ENCODE measurements at places on chromosomes 4 and X.

- DNase-seq, result peak; percentile 55
These were observed 164.4 kb downstream of the QDPR start for GRCh38 chr4:17347445-17347844.

GRCh38 chr4:156775813-156776212, 195.8 kb downstream of the PDGFC start:
- no peak for DNase-seq

GRCh38 chr4:142480244-142480643, 365.9 kb downstream of the INPP4B start:
- no peak for DNase-seq

DNA sequence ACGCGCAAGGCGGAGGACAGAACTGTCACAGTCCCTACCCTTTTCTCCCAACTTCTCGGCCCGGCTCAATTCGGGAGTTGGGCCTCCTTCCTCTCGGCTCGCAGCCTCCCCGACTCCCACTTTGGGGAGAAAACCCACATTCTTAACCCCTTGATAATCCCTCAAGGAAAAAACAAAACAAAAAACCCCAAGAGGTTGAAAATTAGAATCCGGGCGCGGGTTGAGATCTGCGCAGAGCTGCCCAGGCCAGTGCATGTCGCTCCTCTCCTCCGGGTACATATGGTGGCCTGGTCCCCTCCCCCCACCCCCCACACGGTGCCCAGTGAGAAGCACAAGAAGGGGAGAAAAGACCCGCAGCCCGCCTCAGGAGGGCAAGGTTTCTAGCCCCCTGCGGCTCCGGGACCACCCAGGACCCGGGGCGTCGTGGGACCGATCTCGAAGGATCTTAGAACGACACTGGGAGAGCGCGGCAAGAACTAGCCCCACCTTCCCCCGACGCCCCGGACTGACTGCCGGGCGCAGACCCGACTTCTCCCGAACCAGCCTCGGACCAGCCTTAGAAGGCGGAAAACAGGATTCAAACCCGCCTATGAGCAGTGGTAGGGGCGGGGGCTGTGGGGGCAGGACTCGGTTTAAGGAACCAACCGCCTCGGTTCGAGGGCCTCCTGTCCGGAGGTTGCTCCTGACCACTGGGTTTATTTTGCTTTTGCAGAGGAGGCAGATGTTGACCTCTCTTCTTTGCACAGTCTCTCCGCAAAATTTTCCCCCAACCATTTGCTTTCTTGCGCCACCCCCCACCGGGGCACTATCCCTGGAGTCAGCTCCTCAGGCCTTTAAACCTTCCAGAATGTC, 2.5 kb upstream of the PDGFRA start:
- peak; percentile 60 for DNase-seq

- no peak for DNase-seq
These were observed 27.6 kb upstream of the AGTR2 start for GRCh38 chrX:116142976-116143375.

DNA sequence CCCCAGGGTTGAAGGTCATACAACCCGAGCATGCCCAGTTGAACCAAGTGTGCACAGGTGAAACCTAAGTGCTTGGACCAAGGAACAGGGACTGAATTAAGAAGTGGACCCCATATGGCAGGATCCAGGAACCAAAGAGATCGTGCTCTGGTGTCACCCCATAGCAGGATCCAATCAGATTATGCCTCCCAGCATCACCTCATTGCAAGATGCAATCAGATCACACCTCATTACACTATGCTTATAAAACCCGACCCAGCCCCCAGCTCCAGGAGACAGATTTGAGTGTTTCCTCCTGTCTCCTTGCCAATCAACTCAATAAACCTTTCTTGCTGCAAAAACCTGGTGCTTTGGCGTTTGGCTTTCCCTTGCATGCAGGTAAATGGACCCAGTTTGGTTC, 37.6 kb downstream of the EFHC2 start:
- DNase-seq, result no peak

DNA sequence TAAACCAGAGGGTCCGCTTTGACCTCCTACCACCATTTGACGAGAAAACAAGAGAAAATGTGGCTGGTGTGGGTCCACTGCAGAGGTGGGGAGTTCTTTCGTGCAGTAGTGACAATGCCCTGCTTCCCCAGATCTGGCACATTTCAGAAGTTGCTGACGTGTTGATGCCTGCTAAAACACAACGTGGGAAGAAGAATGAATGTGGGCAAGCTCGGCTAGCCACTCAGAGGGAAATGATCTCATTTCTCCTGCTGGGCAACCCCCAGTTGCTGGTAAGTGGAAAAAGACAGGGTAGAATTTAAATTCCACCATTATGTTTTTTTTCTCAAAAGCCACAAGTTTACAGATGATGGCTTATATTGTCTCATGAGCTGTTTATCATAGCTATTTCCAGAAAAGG, 77.9 kb downstream of the LUZP4 start:
- DNase-seq, result no peak

DNA sequence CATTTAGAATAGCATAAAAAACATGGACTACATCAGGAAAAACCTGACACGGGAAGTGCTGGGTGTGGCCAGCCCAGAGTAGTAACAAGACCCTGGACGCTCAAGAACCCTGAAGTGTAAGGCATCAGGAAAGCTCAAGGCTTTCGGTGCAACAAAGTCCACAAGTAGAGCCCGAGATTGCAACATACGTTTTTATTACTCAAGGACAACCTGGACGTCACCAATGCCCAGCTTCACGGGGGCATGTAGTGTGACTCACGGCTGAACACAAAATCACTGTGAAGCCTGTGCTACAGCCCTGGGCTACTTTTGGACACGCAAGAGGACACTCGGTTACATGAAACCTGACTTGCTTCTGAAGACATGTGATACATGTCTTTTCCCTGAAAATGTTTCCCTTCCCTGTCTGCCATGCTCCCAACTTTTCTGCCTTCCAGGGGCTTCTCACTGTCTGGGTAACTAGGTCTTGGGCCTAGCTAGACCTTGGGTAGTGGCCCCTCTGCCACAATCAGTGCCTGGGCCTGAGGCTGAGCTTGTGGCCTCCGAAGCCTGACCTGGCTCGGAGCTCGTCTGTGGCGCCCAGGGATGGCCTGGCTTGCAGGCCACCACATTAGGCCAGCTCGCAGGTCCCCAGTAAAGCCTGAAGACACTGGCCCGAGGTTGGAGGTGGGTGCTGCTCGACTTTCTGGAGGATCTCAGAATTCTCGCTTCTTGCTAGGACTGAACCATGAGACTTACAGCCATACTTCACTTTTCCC, 9.2 kb downstream of the IRAK1 start:
- peak; percentile 54 for DNase-seq

GRCh38 chrX:866441-866990, 235.9 kb downstream of the SHOX start:
- no peak for DNase-seq

DNA sequence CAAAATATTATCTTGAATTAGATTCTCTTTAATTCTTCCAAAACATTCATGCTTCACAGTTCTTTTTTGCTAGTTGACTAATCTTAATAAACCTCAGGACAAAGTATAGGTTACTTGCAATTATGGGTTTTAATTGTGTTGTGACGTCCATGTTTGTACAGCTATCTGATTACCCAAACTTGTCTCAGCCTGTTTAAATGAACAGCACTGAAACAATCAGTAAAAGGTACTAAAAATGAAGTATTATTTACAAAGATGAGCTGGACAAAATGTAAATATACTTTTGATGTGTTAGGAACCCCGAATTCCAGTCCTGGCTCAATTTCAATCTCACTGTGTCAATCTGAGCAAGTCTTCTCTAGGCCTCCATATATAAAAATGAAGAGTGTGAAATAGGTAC, 57.4 kb upstream of the SLC6A14 start:
- DNase-seq, result no peak

DNA sequence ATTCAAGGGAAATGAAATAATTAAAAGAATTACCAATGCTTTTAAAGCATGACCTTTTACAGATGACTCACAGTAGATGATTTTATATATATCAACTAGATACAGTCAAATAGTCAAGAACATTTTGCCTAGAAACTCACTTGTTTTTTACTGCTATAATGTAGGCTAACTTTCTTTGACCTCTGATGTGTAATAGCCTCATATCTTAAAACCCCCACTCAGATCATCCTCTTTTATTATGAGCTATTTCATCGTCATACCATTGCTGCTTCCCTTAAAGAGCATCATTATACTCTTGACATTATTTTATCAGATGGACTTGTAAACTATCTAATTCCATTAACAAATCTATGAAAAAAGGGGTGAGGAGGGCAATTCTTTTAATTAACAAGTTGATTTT, 355.9 kb upstream of the AGA start:
- no peak for DNase-seq

DNA sequence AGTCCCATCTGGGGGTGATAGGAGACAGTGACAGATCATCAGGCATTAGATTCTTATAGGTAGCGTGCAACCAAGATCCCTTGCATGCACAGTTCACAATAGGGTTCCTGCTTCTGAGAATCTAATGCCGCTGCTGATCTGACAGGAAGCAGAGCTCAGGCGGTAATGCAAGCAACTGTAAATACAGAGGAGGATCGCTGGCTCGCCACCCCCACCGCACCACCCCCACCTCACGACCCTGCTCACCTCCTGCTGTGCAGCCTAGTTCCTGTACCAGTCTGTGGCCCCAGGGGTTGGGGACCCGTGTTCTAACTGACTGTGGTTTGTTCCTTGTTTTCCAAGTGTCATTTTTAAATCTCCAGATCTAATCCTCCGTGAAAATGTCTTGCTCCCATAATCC, 89.0 kb upstream of the MAPK10 start:
- no peak for DNase-seq

GRCh38 chr4:27720010-27720766, 859.5 kb downstream of the STIM2 start:
- DNase-seq, result no peak

Data from HuH-7 (cell line).